ENCODE measurements at places on chromosomes 11 and 22.

DNA sequence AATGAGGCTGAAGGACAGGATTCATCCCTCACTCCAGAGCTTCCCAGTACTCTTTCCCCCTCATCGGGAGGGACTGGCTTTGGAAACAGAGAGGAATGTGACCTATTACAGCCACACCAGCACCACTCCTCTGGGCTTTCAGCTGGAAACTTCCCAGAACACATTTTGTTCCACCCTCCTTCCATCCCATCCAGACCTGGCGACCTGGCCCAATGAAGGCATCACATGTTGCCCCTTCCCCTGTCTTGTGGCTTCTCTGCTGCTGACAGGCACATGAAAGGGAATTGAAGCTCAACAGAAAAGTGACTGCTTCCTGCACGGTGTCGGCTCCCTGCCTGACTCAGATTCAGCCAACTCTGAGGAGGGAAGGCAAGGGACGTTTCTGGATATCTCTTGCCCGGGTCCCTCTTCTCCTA lies 19.1 kb downstream of the IRAG1 start:
- DNase-seq, result no peak

DNA sequence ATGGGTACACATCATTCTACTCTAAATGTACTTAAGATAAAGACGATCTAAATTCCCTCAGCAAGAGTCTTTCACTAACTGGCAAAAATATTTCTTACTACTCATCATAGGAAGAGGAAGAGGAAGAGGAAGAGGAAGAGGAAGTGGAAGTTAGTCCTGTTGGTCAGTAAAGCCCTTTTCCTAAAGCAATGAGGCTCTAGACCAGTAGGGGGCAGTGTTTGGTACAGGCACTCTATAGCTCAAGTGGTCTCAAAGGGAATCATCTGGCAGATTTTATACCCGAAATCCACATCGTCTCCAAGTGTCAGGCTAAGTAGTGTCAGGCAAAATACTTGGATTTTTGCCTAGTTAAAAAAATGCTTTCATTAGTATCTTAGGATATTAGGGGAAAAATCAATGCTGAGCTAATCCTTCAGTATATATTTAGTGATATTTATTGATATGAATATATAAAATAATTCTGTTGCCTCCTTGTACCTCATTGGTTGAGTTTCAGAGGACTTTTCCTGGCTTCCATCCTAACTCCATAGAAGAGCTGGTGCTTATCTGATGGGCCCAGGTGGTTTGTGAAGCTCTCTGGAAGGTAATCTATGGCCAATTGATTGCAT lies 7.7 kb downstream of the BLID start:
- no peak for DNase-seq

GRCh38 chr22:17891481-17892167 lies 117.4 kb upstream of the BID start:
- DNase-seq, result no peak

GRCh38 chr11:132030896-132031295 lies 660.5 kb downstream of the NTM start:
- DNase-seq, result no peak
